ENCODE measurements at places on chromosomes 16 and 17.

GRCh38 chr16:14302031-14302398 lies 230.9 kb downstream of the MRTFB start:
- peak; percentile 67 for DNase-seq

GRCh38 chr17:55318081-55318480 lies 53.3 kb downstream of the HLF start:
- DNase-seq = no peak

DNA sequence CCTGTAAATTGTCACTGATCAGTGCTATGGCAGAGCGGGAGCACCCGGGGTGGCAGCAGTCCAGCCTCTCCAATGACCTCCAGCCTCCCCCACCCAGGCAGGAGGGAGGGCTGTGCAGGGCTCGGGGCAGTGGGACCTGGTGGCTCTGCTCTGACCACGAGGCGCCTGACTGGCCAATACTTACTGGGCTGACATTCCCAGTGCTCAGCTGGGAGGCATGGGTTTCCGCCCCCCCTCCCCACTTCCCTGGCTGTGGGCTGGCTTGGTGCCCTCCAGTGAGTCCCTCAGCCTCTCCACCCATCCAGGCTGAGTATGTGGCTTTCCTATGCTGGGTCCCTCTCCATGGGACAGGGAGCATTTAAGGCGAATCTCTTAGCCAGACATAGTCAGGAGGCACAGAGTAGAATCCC lies 2.7 kb downstream of the SOCS3 start:
- peak; percentile 75 for DNase-seq

- DNase-seq = no peak
These were observed 2.8 kb upstream of the ALDOC start for GRCh38 chr17:28579526-28579925.

DNA sequence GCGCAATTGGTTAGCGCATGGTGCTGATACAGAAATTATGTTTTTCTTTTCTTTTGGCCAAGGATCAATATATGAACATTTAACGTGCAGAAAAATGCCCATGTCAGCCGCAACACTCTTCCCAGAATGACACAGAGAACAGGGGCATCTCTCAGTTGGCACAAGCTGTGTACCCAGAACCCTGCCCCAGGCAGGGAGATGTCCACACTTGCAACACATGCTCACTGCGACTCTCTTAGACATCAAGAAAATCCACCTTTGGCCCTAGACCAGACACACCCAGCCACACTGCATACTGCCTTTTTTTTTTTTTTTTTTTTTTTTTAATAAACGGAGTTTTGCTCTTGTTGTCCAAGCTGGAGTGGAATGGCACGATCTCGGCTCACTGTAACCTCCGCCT lies 17.0 kb downstream of the PITPNA start:
- no peak for DNase-seq

GRCh38 chr17:18963126-18964017 lies 11.4 kb downstream of the SLC5A10 start:
- no peak for DNase-seq

- no peak for DNase-seq
These were observed 62.5 kb downstream of the XPO6 start for GRCh38 chr16:28149011-28149888.

GRCh38 chr16:79752396-79752795 lies 151.9 kb upstream of the MAF start:
- DNase-seq = no peak

DNA sequence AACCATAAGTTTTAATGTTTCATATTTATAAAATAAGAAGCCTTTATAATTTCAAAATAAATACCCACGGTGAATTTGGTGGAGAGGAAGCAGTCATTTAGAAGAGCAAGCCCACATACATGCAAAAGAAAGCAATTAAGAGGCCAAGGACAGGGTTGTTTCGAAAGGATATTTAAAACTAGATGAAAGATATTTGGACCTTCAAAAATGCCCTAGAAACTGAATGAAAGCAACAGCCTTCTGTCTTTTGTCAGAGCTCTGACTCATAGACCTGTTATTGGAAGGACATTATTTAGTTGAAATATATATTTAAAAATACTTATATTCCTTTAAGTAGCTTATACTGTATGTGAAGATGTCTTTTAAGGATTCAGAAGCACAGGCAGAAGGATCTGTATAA lies 8.6 kb upstream of the METTL9 start:
- DNase-seq = peak; percentile 49

DNA sequence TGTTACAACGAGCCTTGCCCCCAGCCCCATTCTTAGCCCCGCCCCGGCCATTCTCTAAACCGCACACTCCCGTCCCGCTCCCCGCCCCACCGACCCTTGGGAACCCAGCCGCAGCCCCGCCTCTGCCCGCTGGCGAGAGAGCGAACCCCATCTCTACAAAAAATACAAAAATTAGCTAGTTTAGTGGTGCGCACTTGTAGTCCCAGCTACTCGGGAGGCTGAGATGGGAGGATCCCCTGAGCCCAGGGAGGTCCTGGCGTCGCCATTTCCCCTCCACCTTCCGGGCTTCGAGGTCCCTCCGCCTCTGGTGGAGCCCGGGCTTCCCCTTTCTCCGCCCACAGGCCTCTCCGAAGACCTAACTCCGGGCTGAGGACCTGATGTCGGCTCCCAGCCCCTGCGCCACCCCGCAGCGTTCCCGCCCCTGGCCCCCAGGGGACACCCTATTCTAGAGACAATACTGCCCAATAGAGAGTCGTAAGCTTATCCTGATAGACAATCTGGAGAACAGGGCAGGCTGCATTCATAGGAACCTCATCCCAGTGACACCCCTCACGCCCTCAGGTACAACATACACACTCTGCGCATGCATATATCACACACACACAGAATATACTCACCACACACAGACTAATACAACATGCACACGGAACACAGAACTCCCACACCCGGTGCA lies 480 bp upstream of the PROCA1 start:
- DNase-seq = no peak
